ENCODE measurements at places on chromosomes 1 and 21. TPM values are rescaled to one million over a fixed set of nuclear protein-coding genes. Genes with fewer than 3 reads are reported as not detected.

DNA sequence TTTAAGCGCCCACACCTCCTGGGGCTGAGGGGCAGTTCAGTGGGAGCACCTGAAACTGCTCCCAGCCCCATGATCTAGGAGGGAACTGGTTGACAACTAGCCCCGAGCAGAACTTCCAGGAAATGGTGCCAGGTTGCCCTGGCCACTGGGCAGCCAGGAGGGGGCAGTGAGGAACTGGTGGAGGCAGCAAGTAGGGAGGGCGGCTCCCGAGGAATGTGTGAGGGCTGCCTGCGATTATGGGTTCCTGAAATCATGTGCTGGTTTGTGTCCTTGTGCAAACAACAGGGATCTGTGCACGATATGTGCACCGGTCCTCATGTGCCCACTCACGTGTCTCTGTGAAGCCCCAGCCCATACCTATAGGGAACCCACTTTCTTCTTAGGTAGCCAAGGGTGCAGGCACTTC is 9.9 kb downstream of the GPR3 start:
- no peak for DNase-seq

GRCh38 chr1:31696242-31696641 is 7.6 kb downstream of the COL16A1 start:
- no peak for DNase-seq

- no peak for DNase-seq
These were observed 11.6 kb downstream of the SCNN1D start for GRCh38 chr1:1291548-1292441.

- DNase-seq, result no peak
These were observed 132.8 kb downstream of the TNFSF18 start for GRCh38 chr1:172917972-172918371.

GRCh38 chr1:12383001-12383400 is 153.2 kb downstream of the VPS13D start:
- DNase-seq, result no peak

DNA sequence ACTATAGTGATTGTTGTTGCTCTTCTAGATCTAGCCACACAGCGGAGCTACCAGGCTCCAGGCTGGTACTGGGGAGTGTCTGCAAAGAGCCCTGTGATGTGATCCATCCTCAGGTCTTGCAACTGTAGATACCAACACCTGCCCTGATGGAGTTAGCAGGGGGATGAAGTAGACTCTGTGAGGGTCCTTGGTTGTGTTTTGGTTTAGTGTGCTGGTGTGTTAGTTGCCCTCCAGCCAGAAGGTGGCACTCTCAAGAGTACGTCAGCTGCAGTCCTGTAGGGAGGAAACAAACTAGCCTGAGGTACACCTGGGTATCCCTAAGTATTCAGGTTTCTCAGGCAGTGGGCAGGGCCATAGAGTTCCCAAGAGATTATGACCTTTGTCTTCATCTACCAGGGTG is 81.2 kb upstream of the TMPRSS2 start:
- DNase-seq, result no peak

DNA sequence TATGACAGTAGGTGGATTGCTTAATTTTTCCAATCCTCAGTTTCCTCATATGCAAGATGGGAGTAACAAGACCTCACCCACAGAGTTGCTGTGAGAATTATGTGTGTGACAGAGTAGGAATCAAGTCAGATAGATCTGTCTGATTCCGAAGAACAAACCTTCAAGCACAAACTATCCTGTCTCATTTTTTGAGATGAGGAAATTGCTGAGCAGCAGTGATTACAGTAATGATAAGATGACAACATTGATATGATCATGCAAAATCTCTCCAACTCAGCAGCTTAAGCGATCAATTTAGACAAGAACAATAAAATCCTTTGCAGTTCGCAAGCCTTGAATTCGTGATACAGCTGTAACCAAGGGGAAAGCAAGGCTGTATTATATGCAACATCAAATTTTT is 474.1 kb downstream of the OMA1 start:
- DNase-seq, result no peak

DNA sequence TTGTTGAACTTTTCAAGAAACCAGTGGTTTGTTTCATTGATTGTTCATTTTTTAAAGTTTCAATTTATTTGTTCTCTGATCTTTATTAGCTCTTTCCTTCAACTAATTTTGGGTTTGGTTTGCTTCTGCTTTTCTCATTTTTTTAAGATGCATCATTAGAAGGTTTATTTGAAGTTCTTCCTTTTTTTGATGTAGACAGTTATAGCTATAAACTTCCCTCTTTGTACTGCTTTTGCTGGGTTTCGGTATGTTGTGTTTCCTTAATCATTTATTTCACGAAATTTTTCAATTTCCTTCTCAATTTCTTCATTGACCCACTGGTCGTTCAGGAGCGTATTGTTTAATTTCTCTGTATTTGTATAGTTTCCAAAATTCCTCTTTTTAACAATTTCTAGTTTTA is 133.3 kb upstream of the GPR52 start:
- DNase-seq, result no peak

The PDZK1IP1 gene
- polyA plus RNA-seq, result 0.59 TPM

The C4BPA gene
- 0.17 TPM for polyA plus RNA-seq

The PYHIN1 gene
- polyA plus RNA-seq, result 0.23 TPM

The WNT3A gene
- polyA plus RNA-seq, result not detected

The SIK1 gene
- polyA plus RNA-seq, result 0.57 TPM
